ENCODE measurements at places on chromosomes 12 and 14. TPM values are rescaled to one million over a fixed set of nuclear protein-coding genes. Genes with fewer than 3 reads are reported as not detected.

DNA sequence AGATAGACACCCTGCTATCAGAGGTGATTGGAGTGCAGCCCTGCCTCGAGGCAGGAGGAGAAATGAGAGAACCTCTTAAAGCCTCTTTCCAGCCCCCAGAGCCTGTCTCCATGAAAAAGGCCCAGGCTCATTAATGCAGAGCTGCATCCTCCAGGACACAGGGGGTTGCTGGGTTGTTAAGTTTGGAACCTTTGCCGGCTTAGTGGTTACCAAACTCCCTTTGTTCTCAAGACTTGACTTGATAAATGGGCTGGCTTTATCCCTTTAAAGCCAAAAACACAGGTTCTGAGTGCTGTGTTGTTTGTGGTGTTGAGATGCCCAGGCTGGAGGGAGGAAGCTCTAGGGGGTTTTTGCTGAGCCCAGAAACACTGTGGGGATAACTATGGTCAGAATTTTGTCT, 71.0 kb downstream of the DAD1 start:
- no peak overlapping the region for H3K27ac ChIP-seq
- H3K4me1 ChIP-seq: peaks cover 5% of the 10 kb centered on the region
- DNase-seq: no peak

DNA sequence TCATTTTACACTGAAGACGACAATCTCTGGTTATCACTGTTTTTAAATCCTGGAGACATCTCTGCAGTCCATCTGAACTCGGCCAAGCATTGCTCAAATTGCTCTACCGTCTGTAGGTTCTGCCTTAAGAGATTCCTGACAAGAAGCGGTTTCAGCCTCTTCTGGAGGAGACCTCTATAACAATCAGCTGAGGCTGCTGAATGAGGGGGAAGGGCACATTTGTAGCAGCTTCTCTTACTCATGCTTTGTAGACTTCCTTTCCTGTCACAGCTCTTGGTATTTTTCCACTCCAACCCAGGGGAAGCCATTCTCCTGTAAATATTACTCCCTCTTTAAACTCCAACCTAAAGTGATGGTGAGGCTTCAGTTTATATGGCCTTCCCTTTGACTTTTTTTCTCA, 3.0 kb downstream of the ARG2 start:
- no peak overlapping the region for H3K4me3 ChIP-seq
- H3K27me3 ChIP-seq: no peaks in the 10 kb centered on the region
- H3K27ac ChIP-seq: no peak overlapping the region

DNA sequence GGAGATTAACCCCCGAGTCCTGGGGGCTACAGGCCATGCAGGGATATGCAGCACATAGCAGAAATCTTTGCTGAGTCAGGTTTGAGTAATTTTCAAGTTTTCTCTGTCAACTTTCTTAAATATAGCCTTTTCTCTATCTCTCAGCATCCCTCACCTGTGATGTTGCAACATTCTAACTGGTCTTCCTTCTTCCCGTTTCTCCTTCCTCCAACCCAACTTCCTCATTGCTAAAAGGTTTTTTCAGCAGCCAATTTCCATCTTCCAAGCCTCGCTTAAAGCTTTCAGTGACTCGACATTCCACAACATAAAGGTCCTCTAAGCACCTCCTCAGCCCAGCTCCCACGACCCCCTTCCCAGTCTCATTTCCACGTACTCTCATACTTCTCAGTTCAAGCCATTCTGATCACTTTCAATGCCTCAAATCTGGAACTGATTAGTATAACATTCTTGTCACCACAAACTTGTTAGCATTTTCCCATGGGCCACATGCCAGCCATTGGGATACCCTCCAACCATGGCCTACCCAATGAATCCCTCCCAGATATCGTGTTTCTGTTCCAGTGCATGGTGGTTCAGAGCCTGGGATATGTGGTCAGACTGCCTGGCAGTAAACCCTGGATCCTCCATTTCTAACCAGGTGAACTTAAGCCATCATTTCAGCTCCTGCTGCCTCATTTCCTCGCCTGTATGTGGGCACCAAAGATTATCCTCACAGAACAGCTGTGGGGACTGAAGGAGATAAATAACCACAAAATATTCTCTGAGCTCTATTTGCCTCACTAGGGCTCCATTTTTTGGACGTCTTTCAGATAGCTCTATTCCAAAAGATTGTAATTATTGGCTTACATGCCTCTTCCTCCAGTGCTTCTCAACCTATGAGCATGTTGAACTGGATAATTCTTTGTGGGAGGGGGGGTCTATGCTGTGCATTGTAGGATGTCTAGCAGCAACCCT, 65.8 kb downstream of the KCNK10 start:
- no peak overlapping the region for H3K27ac ChIP-seq
- no peaks in the 10 kb centered on the region for H3K36me3 ChIP-seq
- no peaks in the 10 kb centered on the region for H3K4me1 ChIP-seq
- H3K4me3 ChIP-seq: no peak overlapping the region
- no peak for DNase-seq
- no peaks in the 10 kb centered on the region for H3K27me3 ChIP-seq

GRCh38 chr14:59344691-59345455, 120.3 kb downstream of the GPR135 start:
- no peaks in the 10 kb centered on the region for H3K36me3 ChIP-seq
- no peaks in the 10 kb centered on the region for H3K27me3 ChIP-seq
- H3K27ac ChIP-seq: no peak overlapping the region
- no peak overlapping the region for H3K4me3 ChIP-seq
- H3K4me1 ChIP-seq: no peaks in the 10 kb centered on the region

- H3K4me1 ChIP-seq: no peaks in the 10 kb centered on the region
- peaks cover 41% of the 10 kb centered on the region for H3K36me3 ChIP-seq
- H3K27me3 ChIP-seq: no peaks in the 10 kb centered on the region
- no peak for DNase-seq
Observed at GRCh38 chr12:56602239-56602638, 27.9 kb downstream of the BAZ2A start.

DNA sequence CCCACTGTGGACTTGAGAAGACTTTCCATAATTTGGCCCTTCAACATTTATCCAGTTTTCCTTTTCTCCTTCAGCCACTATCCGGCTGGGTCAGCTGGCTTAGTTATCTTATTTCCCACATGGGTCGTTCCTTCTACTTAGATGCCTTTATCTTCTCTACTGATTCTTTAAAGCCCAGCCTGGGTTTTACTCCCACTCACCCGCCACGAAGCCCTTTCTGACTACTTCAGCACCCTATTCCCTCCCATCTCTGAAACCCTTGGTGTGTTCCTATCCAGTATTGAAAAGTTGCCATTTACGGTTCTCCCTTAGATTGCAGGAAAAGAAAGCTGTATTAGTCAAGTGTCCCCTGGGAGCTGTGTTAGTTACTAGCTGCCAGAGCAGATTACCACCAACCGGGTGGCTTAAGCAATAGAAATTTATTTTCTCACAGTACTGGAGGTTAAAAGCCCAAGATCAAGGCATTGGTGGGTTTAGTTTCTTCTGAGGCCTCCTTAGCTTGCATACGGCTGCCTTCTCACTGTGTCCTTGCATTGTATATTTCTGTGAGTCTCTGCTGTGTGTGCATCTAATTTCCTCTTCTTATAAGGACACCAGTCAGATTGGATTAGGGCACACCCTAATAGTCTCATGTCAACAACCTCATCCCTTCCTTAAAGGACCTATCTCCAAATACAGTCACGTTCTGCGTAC, 105.5 kb downstream of the GPATCH2L start:
- no peaks in the 10 kb centered on the region for H3K27me3 ChIP-seq
- no peak for DNase-seq
- no peaks in the 10 kb centered on the region for H3K36me3 ChIP-seq
- peaks cover 4% of the 10 kb centered on the region for H3K4me1 ChIP-seq

GRCh38 chr14:104315625-104316024, 177.2 kb downstream of the KIF26A start:
- DNase-seq: no peak
- no peaks in the 10 kb centered on the region for H3K27me3 ChIP-seq
- H3K4me3 ChIP-seq: no peak overlapping the region
- H3K4me1 ChIP-seq: no peaks in the 10 kb centered on the region
- H3K27ac ChIP-seq: no peak overlapping the region
- H3K36me3 ChIP-seq: no peaks in the 10 kb centered on the region

DNA sequence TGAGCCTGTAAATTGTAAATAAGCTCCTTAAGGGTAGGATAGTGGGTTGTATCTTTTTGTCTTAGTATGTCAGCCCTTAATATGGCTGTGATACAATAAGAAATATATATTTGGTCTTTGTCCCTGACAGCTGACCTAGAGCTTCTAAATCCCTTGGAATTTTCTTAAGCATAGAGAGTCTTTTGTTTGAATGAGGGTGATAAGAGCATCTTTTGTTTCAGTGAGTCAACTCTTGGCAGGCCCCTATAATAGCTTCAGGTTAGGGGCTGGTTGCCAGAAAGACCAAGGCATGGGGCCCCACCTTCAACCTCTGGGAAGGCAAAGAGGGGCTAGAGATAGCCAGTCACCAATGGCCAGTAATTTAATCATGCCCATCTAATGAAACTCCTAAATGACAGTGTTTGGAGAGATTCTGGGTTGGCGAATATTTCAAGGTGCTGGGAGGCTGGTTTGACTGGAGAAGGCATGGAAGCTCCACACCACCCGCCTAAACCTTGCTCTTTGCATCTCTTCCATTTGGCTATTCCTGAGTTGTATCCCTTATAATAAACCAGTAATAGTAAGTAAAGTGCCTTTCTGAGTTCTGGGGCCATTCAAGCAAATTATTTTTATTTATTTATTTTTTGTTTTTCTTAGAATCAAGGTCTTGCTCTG, 10.5 kb downstream of the PALS1 start:
- no peak for DNase-seq
- H3K4me1 ChIP-seq: no peaks in the 10 kb centered on the region
- no peaks in the 10 kb centered on the region for H3K27me3 ChIP-seq
- no peak overlapping the region for H3K27ac ChIP-seq
- H3K36me3 ChIP-seq: no peaks in the 10 kb centered on the region

- H3K36me3 ChIP-seq: no peaks in the 10 kb centered on the region
- no peak for DNase-seq
- no peak overlapping the region for H3K4me3 ChIP-seq
Observed at GRCh38 chr12:77619425-77619824, 211.3 kb upstream of the NAV3 start.

DNA sequence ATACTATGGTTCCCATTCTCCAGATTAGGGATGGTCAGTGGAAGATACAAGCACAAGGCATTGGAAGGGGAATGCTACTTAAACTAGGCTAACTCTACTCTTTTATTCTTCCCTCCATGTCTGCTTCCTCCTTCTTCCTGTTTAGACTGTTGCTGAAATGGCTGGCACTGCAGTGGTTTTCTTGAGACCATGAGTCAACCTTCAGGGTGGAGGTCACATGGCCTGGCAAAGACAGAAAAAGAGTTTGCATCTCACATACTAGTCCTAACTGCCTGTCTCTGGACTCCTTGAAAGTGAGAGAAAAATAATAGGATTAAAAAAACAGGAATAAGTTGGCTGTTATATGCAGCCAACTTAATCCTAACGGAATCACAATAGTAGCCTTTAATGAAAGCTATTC, 37.0 kb downstream of the ALDH1L2 start:
- no peaks in the 10 kb centered on the region for H3K36me3 ChIP-seq
- H3K27ac ChIP-seq: no peak overlapping the region
- H3K4me1 ChIP-seq: no peaks in the 10 kb centered on the region
- no peak overlapping the region for H3K4me3 ChIP-seq
- DNase-seq: no peak

GRCh38 chr14:50944647-50945413, 547 bp upstream of the PYGL start:
- peaks cover 11% of the 10 kb centered on the region for H3K36me3 ChIP-seq
- H3K27ac ChIP-seq: peak overlapping the region; percentile 92
- peak; percentile 41 for DNase-seq
- H3K4me1 ChIP-seq: peaks cover 22% of the 10 kb centered on the region
- peak overlapping the region; percentile 72 for H3K4me3 ChIP-seq
- no peaks in the 10 kb centered on the region for H3K27me3 ChIP-seq

DNA sequence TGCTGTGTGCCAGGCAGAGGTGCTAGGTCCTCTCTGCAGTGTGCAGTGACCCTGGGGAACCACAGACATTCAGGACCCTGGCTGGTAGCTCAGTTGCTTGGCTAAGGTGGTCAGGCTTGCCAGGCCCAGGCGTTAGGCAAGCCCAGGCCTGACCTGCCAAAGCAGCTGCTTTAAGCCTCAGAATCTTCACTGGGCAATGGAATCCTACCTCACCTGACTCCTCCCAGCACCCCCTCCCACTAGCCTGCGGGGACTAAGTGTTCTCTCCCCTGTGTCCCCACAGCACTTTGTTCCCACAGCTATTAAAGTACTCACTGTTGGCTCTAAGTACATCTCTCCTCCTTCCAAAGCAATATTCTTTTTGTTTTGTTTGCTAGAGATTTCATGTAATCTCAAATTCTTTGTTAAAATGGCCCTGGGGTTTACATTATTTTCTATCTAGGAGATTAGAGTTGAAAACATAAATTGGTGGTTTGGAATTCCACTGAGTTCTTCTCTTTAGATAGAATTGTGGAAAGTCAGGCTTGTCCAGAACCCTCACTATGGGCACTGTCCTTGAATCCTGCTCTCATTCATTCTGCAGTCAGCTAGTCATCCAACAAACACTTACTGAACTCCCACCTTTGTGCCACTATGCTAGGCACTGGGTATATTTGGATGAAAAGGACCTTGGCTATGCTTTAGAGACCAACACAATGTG, 44.4 kb downstream of the DGLUCY start:
- DNase-seq: no peak
- peaks cover 20% of the 10 kb centered on the region for H3K36me3 ChIP-seq
- no peaks in the 10 kb centered on the region for H3K27me3 ChIP-seq

DNA sequence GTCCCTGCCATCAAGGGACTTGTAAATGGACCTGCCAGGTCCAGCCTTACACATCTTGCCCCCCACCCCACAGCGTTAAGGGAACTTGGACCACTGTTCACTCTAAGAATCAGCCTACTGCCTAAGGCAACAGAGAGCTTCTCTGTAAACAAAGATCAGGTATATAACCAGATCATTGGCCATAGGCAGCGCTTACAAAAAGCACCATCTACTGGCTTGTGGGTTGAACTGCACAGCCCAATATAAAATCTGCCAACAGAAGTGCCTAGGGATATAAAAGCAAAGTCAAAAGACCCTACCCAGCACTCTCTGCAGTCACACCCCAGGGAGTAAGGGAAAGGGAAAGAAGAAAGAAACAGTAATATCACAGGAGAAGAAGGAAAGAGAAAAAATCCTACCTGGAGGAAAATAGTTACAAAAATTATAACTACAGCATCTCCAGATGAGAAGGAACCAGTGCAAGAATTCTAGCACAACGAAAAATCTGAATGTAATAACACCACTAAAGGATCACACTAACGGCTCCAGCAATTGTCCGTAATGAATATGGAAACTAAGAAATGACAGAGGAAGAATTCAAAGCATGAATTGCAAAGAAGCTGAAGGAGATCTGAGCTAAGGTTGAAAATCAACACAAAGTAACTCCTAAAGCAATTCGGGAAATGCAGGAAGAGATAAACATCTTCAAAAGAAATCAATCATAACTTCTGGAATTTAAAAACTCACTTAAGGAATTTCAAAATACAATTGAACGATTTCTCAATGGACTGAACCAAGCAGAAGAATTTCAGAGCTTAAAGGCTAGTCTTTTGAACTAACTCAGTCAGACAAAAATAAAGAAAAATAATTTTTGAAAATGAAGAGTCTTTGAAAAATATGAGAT, 95.2 kb upstream of the PCED1B start:
- H3K36me3 ChIP-seq: no peaks in the 10 kb centered on the region
- H3K4me3 ChIP-seq: no peak overlapping the region
- no peak overlapping the region for H3K27ac ChIP-seq
- H3K27me3 ChIP-seq: no peaks in the 10 kb centered on the region

The SDR9C7 gene
- total RNA-seq: not detected

The PZP gene
- 18.7 TPM for total RNA-seq

The KRT84 gene
- not detected for total RNA-seq

The ADCY6 gene
- 12.7 TPM for total RNA-seq

The COCH gene
- total RNA-seq: 2.5 TPM

The CARMIL3 gene
- 0.17 TPM for total RNA-seq

The AP5M1 gene
- 17.5 TPM for total RNA-seq

The ERGIC2 gene
- 37.4 TPM for total RNA-seq

The MYL2 gene
- total RNA-seq: not detected

The LALBA gene
- total RNA-seq: not detected
